A549 treated with ZK216348 at 1 μM for 4 hours (cell line): ENCODE measurements at places on chromosomes 7 and 10. TPM values are rescaled to one million over a fixed set of nuclear protein-coding genes. Genes with fewer than 3 reads are reported as not detected.

The ARHGEF5 gene
- total RNA-seq = 1.6 to 2.7 TPM (median 2.5 TPM) in 5 replicates

The LRRC18 gene
- total RNA-seq = not detected in 5 replicates

The PAX4 gene
- not detected in 5 replicates for total RNA-seq

The ZFYVE27 gene
- 14.8 to 26.9 TPM (median 24.1 TPM) in 5 replicates for total RNA-seq

The CALML3 gene
- total RNA-seq = not detected in 5 replicates

The BAMBI gene
- 9.5 to 14.8 TPM (median 12.9 TPM) in 5 replicates for total RNA-seq

The AKR1D1 gene
- total RNA-seq = not detected in 5 replicates

The HTRA1 gene
- total RNA-seq = 52.3 to 62.8 TPM (median 54.3 TPM) in 5 replicates

The FGL2 gene
- not detected in 5 replicates for total RNA-seq

The C7orf57 gene
- total RNA-seq = 0.20 to 0.67 TPM (median 0.31 TPM) in 5 replicates

The FOXP2 gene
- not detected in 5 replicates for total RNA-seq

The FAM25G gene
- total RNA-seq = 3.8 TPM in 1 of 5 replicates, not detected in the others

The CCDC7 gene
- total RNA-seq = 0.37 to 1.0 TPM (median 0.76 TPM) in 5 replicates

The MACC1 gene
- total RNA-seq = not detected in 5 replicates

The CCDC146 gene
- 0.46 to 0.80 TPM (median 0.73 TPM) in 5 replicates for total RNA-seq

The NAT16 gene
- total RNA-seq = 0.13 to 0.29 TPM (median 0.22 TPM) in 5 replicates

The CYP26A1 gene
- total RNA-seq = 1.6 to 3.9 TPM (median 2.5 TPM) in 5 replicates

The C7orf33 gene
- not detected in 5 replicates for total RNA-seq

The VAX1 gene
- 1.3 to 1.6 TPM (median 1.4 TPM) in 5 replicates for total RNA-seq

The EPO gene
- total RNA-seq = not detected in 5 replicates
